KBM-7 (cell line): ENCODE measurements at places on chromosomes 1 and 21.

GRCh38 chr1:3523980-3524379 is 69.5 kb downstream of the ARHGEF16 start:
- DNase-seq, result no peak

- DNase-seq, result peak; percentile 91
Observed at GRCh38 chr1:114716304-114717170, at the start of gene NRAS. NRAS (minus strand) TSS chr1:114716771; CDS start chr1:114716160, 611 bp downstream.

DNA sequence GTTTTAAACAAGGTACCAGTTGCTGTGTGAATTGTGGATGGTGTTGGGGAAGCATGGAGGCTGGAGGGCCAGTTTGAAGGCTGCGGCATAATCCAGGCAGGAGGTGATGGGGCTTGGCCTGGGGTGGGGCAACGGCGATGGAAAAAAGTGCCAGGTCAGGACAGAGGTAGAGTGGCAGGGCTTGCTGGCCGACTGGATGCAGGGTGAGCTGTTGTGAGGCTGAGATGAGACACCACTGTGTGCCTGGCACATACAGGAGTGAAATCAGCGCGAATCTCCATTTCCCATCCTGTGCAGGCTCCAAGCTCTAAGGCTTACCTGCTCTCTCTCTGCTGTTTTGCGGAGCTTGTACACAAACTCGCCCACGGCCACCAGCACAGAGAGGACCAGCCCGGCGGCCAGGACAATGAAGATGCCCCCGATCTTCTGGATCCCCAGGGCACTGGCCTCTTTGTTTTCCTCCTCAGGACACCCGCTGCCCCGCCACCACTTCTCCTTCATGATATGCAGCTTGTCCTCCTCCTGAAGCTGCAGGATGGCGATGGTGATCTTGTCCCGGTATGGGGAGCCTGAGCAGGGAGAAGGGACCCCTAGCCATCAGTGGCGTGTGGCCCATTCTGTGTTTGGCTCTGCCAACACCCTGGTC is 229.5 kb downstream of the GRIK3 start:
- no peak for DNase-seq

- peak; percentile 66 for DNase-seq
Observed at GRCh38 chr1:219416598-219417238, 196.2 kb downstream of the ZC3H11B start.

GRCh38 chr1:104878203-104878909 is 1128.7 kb downstream of the AMY1C start:
- peak; percentile 10 for DNase-seq

- peak; percentile 18 for DNase-seq
Observed at GRCh38 chr1:89890085-89890752, 69.4 kb downstream of the LRRC8D start.

- DNase-seq, result peak; percentile 27
Observed at GRCh38 chr1:110426854-110427253, 19.4 kb upstream of the LAMTOR5 start.

DNA sequence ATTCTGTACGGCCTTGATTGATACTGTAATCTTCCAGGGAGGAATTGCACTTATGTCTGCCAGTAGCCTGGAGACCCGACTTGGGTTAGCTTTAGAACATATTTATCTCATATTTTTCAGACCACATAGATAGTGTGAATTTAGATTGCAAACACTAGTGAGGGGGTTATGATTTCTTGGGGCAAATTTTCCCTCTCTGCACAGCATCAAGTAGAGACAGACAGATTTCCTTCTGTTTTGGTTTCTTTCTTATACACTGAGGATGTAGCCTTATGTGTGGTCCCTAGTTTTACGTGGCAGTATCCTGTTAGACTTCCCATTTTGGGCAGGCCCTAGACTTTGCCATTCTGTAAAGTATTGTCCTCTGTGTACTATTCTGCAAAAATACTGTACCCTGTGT is 29.0 kb downstream of the SOAT1 start:
- no peak for DNase-seq

DNA sequence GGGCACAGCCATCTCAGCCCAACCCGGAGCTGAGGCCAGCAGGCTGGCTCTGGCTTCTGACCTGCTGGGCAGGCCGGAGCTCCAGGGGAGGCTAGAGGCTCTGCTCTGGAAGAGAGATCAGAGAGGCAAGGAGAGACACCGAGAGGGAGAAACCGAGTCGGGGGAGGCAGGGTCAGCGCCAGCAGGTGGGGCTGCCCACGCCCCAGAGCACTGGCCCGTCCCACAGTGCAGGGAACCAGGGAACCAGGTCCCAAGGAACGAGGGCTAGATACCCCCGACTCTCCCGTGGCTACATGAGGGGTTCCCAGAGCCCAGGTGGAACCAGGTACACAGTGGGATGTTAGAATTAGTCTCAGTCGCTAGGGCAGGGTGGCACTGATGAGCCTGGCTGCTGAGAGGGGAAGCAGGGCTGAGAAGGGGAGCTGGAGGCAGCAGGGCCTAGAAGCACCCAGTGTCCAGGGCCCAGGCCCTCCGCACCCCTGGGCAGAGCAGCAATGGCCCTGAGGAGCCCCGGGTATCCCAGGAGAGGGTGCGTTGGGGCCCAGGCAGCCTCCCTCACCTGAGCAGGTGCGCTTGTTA is 2.1 kb downstream of the MASP2 start:
- DNase-seq, result no peak

GRCh38 chr1:154334079-154335024 is 9.0 kb downstream of the ATP8B2 start:
- DNase-seq, result no peak

DNA sequence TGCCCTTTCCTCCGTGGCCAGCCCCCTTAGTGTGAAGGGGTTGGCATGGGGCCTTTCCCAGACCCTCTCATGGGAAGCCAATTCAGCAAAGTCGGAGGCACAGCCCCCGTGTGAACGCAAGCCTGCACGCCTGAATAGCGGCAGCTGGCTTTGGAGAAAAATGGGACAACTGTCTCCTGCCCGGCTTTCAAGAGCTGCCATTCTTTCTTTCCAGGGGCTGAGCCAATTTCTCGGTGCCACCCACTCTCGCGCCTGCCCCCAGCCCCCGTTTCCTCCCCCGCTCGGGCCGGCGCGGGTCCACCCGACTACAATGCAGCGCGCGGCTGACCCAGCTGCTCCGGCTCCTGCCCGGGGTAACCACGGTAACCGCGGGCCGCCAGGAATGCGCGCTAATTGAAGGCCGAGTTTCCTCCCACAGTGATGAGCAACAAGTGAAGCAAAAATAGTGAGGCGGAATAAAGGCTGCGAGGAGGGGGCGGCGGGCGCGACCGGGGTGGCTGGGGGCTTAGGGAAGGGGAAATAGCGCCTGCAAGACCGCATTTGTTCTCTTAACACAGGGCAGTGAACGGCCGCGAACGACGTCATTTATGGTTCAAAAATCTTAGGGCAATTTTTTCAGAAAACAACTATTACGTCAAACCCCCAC is 27.8 kb downstream of the ILDR2 start:
- DNase-seq, result peak; percentile 68

DNA sequence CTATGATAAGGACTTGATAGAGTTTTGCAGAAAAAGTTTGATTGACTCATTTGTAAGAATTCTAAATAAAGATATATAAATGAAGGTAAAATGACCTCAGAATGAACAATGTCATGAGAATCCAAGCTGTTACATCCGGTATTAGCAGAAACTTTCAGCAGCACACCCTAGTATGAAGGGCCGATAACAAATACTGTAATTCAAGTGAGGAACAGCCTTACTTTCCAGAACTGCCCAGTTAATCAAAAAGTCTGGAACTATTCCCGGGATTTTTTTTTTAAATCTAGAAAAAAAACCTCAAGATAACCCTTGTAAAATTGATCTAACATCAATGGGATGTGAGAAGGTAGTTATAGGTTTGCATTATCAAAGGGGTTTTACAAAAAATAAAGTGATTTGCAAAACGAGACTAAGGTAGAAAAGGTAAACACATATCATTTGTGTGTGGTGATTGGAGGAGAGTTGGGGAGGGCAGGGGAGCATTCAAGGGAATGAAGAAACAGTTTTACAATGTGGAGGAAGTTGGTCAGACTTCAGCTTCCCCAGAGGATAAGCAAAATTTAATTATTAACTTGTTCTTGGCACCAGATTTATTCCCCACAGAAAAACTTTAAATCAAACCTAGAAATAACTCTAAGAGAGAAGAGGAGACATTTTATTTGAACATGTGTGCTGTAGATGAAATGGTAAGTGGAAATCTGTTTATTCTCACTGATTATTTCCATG is 75.9 kb upstream of the VCAM1 start:
- DNase-seq, result no peak

DNA sequence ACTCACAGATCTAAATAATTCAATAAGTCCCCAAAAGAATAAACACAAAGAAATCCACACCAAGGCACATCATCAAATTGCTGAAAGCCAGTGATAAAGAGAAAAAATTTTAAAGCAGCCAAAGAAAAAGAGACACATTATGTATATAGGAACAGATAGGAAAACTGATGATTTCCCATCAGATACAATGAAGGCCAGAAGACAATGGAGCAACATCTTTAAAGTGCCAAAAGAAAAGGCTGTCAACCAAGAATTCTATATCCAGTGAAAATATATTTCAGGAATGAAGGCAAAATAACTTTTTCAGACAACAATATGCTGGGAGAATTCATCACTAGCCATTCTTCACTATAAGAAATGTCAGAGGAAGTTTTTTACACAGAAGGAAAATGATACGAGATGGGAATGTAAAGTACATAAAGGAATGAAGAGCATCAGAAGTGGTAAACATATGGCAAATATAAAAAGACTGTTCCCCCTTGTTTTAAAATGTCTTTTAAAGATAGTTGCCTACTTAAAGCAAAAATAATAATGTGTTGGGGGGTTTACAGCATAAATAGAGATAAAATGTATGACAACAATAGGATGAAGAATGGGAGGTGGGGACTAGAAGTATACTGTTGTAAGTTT is 9.4 kb upstream of the MYOG start:
- DNase-seq, result no peak

- no peak for DNase-seq
Observed at GRCh38 chr1:31797216-31797615, 18.6 kb downstream of the SPOCD1 start.

- no peak for DNase-seq
Observed at GRCh38 chr1:238005116-238005515, 114.4 kb upstream of the ZP4 start.
